Left ventricle myocardium superior (tissue), 1 donor: ENCODE measurements at places on chromosomes 7 and 10.

GRCh38 chr10:79438699-79439085 lies 6.7 kb downstream of the ZCCHC24 start:
- no peak for DNase-seq

DNA sequence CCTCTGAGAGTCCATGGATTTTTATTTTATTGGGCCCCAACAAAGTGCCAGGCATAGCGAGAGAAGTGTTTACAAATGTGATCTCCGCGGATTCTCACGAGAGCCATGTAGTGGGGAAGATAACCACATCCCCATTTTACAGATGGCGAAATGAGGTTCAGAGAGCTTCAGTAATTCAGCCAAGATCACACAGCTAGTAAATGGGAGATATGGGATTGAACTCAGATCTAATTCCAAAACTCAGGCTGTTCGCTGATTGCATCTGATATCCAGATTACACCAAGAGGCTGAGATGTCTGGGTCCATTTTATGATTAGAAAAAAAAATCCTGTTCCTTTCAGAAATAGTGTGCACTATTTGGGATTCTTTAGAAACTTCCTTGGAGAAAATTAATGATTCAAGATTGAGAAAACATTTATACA lies 1.3 kb downstream of the FAS start:
- no peak for DNase-seq

- DNase-seq: peak; percentile 66
Observed at GRCh38 chr7:47940088-47941013, 7.9 kb downstream of the PKD1L1 start.

GRCh38 chr10:2980116-2980515 lies 87.2 kb upstream of the PFKP start:
- DNase-seq: no peak

GRCh38 chr10:122085423-122085911 lies 96.5 kb downstream of the TACC2 start:
- no peak for DNase-seq

- DNase-seq: no peak
Observed at GRCh38 chr10:12322583-12323131, 26.7 kb upstream of the CAMK1D start.

DNA sequence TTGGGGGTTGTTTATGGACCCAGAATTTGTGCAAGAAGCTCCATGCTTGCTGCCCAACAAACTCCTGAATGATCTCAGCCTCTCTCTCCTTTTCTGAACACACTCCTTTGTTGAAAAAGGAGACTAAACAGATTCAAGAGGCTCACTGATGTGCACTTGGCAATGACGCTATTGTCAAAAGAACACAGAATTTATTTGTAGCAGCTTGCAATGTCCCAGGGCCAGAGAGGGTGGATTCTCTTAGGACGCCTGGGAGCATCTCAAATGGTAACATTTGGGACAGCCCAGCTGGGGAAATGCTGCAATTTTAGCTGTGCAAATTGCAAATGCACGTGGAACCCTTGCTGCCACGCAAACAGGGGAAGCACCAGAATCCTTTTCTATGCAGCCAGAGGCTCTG lies 79.9 kb downstream of the GPR26 start:
- DNase-seq: no peak

- no peak for DNase-seq
Observed at GRCh38 chr7:31077484-31078362, 25.6 kb downstream of the ADCYAP1R1 start.

DNA sequence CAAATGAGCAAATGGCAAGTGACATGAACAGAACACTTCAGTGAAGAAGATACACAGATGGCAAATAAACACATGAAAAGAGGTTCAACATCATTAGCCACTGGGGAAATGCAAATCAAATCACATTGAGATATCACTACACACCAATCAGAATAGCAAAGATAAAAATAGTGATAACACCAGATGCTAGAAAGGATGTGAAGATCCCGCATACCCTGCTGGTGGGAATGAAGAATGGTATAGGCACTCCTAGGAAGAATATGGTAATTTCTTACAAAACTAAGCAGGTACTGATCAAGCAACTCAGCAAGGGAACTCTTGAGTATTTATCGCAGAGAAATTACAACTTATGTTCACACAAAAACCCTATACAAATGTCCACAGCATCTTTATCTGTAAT lies 11.2 kb downstream of the LAMB4 start:
- DNase-seq: no peak

DNA sequence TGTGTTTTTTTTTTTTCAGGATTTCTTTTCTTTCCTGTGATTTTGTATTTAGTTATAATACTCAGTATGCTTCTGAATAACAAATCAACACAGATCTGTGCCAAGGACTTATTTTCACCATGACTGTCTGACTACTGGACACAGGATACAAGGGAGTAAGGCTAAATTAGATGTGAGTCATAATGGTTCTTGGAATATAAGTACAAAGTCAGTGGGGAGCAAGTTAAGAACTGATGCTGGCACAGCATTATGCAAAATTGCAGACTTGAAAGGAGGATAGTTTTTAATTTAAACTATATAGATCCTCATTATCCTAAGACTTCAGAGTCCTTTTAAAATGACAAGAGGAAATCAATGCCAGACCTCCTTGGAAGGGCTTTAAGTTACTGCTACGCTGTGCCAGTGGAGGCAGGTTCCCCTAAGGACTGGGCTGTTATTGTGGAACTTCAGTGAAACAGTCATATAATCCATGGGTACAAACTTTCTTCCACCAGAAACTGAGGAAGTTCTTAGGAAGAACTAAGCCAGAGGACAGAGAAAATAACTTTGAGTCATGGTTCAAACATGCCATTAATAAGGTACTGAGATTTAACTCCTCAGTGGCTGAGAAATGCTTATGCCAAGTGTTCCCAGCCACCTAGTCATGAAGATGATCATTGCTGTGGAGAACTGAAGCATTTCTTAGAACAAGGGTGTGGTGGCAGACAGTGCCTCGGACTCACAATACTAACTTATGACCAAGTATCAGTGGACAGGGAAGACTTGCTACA lies 531.2 kb downstream of the HTR7 start:
- DNase-seq: no peak

DNA sequence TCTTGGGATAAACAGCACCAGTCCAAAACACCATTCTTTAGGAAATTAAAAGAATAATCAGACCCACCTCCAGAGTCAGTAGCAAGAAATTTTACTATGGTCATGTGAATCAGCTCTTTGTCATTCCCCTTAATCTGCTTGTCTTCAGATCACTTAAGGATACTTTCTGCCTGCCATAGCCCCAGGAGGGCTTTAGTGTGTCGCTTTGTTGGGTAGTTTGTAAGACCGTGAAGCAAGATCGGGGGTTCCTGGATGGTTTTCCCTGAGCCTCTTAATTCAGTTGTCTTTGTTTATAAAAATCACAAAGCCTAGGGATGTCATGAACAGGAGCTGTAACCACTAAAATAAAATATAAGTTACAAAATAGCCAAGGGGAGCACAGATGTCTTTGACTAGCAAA lies 223.6 kb downstream of the RELN start:
- no peak for DNase-seq

- no peak for DNase-seq
Observed at GRCh38 chr10:99595770-99596465, 24.3 kb downstream of the SLC25A28 start.

DNA sequence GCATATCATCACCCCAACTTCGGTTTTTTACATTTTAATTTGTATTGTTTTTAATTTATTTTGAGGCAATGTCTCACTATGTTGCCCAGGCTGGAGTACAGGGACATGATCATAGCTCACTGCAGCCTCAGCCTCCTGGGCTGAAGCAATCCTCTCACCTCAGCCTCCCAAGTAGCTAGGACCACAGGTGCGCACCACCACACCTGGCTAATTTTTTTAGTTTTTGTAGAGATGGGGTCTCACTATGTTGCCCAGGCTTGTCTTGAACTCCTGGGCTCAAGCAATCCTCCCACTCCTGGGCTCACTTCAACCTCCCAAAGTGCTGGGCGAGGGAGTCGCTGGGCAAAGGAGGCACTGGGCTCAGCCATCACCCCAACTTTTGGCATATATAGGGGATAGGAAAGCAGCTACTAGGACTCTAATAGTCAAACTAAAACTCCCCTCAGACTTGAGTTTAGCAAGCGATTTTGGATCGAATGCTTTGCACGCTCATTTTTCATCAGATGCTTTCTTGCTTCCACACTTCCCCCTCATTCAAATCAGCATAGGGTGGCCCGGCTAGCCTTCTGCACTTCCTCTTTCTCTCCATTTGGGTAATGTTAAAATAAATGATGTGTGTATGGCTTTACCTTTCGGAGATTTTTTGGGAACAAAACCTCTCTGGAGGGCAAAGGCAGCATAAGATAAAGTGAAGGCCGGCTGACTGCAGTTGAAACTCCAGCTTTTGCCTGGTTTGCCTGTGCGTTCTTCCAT lies 20.8 kb upstream of the NMT2 start:
- DNase-seq: no peak

DNA sequence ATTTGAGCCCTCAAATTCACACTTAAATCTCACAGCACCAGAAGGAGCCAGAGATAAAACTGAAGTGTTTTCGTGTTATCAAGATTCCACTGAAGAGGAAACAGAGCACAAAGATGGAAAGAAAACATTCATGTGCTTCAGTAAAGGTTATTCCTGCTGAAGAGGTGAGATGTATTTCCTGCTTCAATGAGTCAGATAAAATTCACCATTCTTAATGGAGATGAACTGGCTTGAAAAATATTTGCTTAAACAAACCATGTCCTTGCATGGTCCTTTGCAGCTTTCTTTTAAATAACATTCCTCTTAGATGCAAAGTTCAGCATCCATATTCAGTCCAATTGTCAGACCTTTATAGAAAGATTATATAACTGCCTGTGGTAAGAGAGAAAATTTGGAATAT lies 294.2 kb downstream of the IPMK start:
- DNase-seq: no peak
